ENCODE measurements at places on chromosomes 11 and 22.

DNA sequence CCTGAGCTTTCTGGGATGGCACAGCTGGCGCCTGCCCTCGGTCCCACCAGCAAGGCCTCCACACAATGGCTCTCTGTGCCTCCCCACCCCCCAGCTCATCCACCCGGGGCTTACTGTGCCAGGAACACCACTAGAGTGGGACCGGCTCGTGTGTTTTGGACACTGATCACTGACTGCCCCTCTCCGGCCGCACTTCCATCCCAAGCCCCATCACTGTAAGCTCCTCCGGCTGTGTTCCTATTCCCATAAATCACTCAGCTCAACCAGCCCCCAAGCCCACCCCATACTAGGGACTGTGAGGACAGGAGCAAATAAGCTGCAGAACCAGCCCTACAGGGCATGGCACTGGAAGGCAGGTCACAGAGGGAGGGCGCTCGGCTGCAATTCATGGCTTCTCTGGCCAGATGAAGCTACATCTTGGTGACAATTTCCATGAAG lies 7.3 kb downstream of the APBB1 start:
- no peak for DNase-seq

DNA sequence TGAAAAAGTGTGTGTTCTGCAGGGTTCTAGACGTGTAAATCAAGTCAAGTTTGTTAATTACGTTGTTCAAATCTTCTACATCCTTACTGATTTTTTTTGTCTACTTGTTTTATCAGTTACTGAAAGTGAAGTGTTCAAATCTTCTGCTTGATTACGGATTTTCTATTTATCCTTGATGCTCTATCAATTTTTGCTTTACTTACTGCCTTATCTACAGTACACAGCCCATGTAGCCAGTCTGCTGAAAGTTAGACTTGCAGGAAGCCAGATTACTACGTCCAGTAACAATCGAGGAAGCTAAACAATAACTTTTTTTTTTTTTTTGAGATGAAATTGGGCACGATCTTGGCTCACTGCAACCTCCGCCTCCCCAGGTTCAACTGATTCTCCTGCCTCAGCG lies 15.6 kb upstream of the C11orf24 start:
- no peak for DNase-seq

GRCh38 chr11:113481226-113481625 lies 6.0 kb upstream of the DRD2 start:
- no peak for DNase-seq

DNA sequence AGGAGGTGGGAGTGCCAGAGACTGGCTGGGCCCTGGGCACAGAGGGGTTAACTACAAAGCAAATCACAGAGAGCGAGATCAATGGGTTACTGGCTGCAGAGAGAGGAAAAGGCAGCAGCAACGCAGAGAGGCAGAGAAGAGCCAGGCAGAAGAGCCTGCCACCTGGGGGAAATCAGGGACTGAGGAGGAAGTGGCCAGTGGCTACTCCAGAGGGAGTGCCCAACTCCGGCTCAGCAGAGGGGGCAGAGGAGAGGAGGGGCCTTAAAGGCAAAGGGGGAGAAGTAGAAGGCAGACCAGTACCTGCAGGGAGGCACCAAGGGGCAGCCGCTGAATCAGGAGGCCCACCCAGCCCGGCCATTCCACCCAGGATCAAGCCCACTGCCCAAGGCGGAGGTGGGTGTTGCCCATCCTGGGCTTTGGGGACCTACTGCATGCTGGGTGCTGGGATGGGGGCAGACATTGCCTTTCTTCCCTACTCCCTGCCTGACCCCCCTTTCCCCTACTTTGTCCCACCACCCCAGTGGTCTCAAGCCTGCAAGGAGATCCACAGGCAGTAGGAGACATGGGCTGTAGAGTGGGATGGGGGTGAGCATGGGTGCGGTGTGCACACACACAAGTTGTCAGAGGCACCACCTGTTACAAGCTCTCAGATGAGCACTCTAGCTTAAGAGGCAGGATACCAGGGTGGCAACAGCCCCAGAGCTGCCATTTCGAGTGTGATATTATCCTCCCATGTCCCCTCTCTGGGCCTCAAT lies 926 bp upstream of the GALR3 start:
- no peak for DNase-seq

DNA sequence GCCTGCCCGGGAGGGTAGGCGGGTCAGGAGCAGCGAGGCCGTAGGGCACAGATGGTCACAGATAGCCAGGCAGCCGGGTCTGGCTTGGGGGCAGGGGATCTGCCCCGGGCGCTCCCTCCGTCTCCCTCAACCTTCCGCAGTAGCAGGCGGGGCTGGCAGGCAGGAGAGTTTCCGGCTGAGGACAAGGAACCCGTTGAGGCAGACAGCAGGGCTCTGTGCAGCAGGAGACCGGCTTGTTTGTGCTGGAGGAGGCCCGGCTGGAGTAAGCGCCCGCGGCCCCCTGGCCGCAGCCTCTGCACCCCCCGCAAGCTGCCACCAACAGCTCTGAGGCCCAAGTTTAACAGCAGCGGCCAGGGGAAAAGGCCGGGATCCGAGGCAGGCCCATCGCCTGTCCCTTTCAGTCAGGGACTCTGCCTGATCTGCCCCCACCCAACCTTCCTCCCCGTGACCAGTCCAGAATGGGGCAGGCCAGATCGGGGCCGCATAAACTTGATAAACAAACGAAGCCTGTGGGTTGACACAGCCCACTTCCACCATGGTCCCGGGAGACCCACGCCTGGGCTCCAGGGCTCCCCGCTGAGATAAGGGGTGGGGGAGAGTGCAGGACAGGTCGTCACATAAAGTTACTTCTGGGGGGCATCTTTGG lies 13.6 kb downstream of the SCARF2 start:
- DNase-seq: no peak

DNA sequence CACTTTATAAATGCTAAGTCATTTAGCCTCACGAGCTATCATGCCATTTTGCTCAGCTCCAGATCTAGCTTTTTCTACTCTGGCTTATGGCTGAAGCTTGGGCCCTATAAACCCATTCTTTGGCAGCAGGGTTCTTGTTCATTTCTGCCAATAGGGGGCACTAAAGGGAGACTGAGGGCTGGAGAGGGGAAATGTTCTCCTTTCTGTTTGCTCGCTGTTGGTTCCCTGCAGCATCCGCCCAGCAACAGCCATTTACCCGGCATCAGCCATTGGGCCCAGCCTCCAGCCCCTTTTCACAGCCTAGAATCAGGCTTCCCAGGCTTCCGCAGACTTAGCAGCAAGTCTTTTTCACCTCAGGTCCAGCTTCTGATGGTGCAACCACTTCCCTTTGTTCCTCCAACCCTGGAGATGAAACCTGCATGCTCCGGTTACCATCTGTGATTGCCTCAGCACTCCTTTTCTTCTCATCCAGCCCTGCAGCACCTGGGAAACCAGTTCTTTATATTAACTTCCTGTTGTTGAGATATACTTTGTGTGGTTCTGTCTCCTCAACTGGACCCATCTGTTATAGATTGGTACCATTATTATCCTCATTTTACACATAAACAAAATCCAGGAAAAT lies 4.2 kb upstream of the ME3 start:
- no peak for DNase-seq

GRCh38 chr22:31400023-31400397 lies 606 bp downstream of the DRG1 start:
- DNase-seq: no peak

- no peak for DNase-seq
Measured at GRCh38 chr11:82639251-82639650, 94.4 kb downstream of the FAM181B start.

GRCh38 chr11:91495837-91496236 lies 728.8 kb upstream of the FAT3 start:
- no peak for DNase-seq

Data from type B pancreatic cell (in vitro differentiated cells).